ENCODE measurements at places on chromosomes 6 and 20.

DNA sequence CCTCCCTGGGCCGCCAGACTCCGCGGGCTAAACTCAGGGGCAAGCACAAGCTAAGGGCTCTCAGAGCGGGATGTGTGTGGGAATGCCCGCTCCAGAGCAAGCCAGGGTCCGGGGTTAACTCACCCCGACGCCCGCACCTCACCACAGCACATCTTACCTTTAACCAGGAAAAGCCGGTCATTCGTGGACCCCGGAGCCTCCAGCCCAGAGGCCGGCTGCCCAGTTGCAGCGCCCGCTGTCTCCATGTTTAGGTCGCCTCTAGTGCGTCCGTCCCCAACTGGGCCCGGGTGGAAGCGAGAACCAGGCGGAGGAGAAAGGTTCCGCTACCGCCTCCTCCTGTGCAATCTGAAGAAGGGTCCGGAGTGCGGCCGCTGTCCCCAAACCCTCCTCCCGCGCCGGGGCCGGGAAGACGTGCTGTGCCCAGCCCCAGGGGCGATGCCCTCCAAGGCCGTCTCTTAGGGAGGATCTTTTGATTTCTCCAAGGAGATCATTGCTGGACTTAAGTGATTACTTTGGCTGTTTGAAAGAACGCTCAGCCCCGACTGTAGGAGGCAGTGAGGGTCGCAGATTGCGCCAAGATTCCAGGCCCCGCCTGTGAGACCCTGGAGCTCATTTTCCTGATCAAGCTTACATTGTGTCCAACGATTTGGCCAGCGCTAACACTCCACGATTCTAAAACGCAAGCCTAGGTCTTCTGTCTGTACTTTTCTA lies at the start of gene TMEM242:
Gene TMEM242, minus strand, starts transcription at position 265 of the 711 bp plus-strand sequence. Its CDS starts 20 bp downstream, at position 245.
- DNase-seq = peak; percentile 92

GRCh38 chr20:32763202-32764004 lies 1.2 kb downstream of the DNMT3B start:
- no peak for DNase-seq

GRCh38 chr6:63530182-63530581 lies 42.1 kb upstream of the LOC128125822 start:
- no peak for DNase-seq

GRCh38 chr6:113920663-113921267 lies 50.2 kb downstream of the HDAC2 start:
- DNase-seq = peak; percentile 1

- DNase-seq = no peak
Observed at GRCh38 chr6:133595111-133595761, 293.7 kb upstream of the TCF21 start.

DNA sequence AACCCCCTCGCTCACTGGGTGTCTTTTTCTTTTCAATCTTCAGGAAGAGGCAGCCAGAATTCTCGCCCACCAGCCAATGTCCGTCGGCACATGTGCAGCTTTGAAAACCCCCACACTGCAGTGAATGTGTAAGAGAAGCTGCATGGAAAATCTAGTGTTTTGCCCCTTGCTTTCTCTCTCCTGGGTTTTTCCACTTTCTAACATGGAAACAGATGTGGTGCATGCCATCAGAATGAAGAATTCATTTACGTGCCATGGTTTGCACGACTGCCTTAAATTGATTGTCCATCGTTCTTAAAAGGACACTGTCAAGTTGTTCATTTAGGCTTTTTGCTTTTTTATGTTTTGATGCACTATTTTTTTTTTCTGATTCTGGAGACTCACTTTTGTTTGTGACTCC lies 117.1 kb upstream of the RAB32 start:
- DNase-seq = no peak

- no peak for DNase-seq
Observed at GRCh38 chr20:25316506-25317190, 68.8 kb downstream of the PYGB start.

- no peak for DNase-seq
Observed at GRCh38 chr6:43076464-43077332, 584 bp downstream of the PTK7 start.

GRCh38 chr20:49285813-49286494 lies 8.1 kb upstream of the ZNFX1 start:
- no peak for DNase-seq

- no peak for DNase-seq
Observed at GRCh38 chr6:6654599-6655575, 66.4 kb downstream of the LY86 start.

GRCh38 chr6:146795479-146796133 lies 196.8 kb downstream of the ADGB start:
- DNase-seq = no peak

GRCh38 chr6:88920088-88920487 lies 43.3 kb downstream of the RNGTT start:
- DNase-seq = no peak

DNA sequence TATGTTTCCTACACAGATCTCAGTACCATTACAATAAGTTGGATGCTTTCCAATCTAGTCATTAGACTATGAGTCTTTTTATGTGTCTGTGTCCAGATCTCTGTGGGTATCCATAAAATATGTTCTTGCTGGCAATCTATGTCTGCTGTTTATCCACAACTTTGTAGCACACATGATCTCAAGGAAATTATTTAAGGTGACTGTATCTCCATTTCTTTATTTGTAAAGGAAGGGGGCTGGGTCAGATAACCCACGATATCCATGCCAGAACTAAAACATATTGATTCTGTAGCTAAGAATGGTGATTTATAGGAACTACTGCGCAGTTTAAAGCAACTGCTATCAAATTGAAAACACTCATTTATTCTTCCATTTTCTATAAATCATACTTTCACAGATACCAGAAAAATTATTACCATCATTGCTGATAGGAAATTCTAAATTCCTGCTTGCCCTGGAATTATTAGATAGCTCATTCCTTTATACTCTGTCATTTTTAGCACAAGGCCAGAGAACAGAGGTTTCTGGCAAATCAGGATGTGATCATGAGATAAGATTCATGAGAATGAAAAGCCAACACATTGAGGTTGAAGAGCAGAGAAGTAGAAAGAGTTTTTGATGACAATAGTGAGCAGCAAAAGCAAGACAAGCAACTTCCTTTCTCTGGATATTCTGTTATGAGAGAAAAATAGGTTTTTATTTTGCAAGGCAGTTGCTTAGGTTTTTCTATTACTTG lies 851.4 kb upstream of the CITED2 start:
- DNase-seq = no peak

GRCh38 chr20:47689731-47690130 lies 95.5 kb downstream of the SULF2 start:
- DNase-seq = no peak

DNA sequence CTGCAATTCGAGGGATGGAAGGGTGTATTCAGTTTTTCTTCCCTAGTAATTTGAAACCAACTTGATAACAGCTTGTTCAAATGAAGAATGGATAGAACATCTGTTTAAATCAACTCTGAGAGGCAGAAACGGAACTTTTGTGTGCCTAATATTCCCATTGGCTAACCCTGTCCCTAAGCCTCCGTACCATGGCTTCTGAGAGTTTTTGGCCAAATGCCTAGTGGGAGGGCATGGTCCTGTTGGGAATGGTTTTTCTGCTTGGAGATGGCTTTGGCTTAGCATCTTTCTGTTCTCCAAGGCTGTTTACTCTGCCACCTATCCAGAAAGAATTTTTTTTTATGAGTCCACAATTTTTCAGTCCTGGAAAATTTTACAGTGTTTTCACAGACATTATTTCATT lies 126.7 kb upstream of the MLIP start:
- no peak for DNase-seq

DNA sequence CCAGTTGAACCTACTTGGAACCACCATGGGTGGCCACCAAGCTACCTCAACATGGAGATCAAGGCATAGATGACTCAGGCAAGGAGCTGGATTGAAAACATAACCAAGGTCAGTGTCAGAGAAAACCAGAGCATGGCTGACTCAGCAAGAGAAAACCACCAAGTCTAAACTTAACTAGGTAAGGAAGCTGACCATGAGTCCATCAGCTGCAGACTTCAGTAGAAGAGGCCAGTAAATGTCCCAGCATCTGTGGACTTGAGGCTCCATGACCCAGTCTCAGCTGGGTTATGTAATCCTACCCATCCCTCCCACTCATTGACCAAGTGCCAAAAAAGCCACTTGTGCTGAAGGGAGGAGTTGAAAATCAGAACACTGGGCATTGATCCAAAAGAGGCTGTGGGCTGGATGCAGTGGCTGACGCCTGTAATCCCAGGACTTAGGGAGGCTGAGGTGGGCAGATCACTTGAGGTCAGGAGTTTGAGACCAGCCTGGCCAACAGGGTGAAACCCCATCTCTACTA lies 93.7 kb upstream of the CBLN4 start:
- DNase-seq = no peak

DNA sequence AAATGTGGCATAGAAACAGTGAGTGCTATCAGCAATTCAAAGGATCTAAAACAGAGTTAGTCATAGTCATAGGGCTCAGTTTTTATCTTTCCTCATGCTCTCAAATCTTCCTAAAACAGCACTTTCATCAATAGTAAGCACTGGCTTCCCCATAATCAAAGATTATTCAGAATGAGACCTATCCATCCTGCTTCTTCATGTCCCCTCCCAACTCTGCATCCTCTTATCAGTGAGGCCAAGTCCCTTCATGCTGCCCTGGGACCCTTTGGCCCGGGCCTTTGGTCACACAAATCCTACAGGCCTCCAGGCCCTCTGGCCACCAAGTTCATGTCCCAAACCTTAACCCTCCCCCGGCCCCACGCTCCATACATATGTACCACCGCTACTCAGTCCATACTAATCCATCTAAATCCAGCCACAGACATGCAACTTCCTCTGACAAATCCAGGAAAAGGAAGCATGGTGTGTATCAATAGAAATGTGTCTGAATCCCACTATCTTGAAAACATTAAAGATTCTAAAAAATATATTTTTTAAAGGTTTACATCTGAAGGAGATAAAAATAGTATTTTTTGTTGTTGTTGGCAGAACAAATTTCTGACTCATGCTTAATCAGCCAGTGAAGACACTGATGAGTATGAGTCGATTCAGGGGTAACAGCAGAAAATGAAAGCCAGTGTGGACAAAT lies 143.5 kb downstream of the PDE7B start:
- DNase-seq = no peak

DNA sequence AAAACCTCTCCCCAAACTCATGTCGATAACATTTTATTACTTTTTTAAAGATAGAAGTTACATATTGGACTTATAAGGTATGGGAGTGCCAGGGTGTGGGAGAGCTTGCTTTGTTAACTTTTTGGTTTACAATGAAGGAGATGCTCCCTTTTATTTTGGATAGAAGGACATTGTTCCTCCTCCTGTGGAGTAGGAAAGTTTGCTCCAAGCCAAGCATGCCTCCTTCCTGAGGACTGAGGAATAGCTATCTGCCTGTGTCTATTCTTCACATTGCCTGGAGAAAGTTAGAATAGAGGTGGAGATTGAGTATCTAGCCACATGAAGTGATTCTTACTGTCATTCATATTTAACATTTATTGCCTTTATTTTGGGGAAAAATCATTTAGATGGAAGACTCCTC lies 71.9 kb downstream of the EYA4 start:
- no peak for DNase-seq

- peak; percentile 70 for DNase-seq
Observed at GRCh38 chr20:3751675-3752385, 15.7 kb downstream of the ADISSP start.

- no peak for DNase-seq
Observed at GRCh38 chr6:148037496-148037895, 305.1 kb upstream of the SASH1 start.

DNA sequence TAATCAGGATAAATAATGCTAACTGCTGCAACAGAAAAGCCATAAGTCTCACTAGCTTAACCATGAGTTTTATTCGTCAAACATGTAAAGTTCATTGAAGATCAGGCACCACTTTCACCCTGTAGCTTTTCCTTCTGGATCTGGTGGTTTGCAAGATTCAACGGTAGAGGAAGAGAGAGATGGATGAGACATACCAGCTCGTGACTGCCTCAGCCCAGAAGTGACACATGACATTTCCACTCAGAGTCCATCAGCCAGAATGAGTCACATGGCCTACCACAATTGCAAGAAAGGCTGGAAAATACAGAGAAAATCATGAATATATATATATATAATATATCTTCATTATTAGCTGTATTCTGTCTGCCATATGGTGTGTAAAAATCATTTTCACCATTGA lies 29.0 kb downstream of the SPTLC3 start:
- no peak for DNase-seq

DNA sequence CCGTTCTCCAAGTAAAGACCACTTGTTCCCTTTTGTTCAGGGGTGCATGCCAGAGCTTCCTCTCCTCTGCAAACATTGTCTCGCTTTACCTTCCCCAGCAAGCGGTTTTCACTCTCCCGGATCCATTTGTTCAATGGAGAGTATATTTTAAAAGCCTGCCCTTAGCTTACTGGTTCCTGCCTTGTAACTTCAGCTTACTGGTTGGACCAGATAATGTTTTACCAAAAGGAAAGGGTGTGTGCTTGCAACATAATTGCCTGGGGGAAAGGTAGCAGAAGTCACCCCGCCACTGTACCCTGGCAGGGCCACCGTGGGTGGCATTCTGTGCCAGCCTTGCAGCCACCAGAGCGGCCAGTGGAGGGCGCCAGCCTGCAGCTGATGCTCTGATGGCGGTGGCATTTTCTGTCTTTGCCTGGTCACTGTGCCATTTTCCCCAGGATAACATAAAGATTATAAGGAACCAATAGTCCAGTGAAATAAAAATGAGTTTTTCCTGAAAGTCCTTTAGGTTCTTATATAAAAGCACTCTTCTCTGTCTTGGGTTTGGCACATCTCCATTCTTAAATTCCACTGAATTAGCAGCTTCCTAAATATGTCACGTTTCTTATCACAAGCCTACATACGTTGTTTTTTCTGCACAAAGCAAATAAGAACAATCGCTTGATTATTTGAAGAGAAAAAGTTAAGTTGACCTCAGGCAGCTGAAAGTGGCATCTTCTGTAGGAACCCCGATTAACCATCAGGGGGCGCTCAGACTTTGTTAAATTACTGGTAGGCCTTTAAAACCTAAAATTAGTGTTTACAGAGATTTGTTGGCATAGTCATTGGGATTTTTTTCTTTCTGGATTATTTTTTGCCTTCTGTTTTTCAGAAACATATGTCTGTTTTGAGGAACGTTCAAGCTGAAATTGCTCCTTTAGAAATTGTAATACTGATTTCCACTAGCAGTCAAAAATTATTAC lies 67.4 kb upstream of the XRN2 start:
- peak; percentile 76 for DNase-seq

- no peak for DNase-seq
Observed at GRCh38 chr6:81774542-81774941, 22.1 kb upstream of the TENT5A start.

DNA sequence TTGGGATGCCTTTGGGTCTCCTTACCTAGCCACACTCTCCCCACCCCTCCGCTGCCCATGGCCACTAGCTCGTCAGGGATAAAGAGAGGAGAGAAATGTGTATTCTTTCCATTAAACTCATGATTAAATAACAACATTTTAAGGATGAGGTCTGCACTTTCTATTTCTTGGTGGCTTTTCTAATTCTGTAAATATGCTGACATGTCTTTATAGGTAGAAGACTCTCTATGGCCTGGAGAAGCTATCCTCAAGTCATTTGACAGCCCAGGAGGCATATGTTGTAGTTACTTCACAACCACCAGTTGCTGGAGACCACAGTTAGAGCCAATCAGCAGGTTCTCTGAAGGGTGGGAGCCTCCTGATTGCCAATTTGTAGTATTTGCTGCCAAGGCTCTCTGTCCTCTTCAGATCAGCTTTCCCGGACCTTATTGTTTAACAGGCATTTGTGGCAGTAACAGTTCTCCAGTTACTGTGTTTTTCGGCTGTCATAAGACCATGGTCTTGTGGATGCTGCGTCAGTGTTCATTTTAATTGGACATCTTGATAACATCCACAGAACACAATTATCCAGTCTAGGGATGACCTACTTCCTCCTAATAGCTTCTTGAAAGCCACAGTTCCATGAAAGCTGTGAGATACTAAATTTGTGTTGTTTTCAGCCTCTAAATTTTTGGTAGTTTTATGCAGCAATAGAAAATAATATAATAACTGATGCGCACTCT lies 205.0 kb upstream of the KCNQ5 start:
- DNase-seq = no peak
